Mesendoderm (in vitro differentiated cells): ENCODE measurements at places on chromosomes 5 and 9.

DNA sequence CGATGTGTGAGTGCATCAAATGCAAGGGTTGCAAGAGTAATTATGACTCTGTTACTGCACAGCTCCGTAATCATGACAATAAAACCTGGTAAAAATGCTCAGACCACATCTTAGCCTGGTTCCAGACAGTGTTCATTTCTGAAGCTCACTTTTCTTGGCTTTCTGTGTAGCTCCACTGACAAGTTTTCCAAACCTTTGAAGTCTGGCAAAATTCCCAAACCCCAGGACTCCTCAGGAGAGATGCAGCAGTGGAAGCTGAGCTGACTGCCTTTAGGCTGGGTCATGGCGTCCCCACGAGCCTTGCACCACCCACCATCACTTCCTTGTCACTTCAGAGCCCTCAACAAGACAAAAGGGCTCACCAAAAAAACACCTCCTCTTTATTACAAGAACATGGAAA lies 131.6 kb upstream of the TAS2R1 start:
- H3K27ac ChIP-seq: no peak overlapping the region
- DNase-seq: no peak
- no peaks in the 10 kb centered on the region for H3K27me3 ChIP-seq
- H3K4me1 ChIP-seq: no peaks in the 10 kb centered on the region
- no peaks in the 10 kb centered on the region for H3K36me3 ChIP-seq
- no peak overlapping the region for H3K4me3 ChIP-seq

GRCh38 chr9:24832307-24832706 lies 286.6 kb upstream of the IZUMO3 start:
- H3K4me3 ChIP-seq: no peak overlapping the region
- H3K36me3 ChIP-seq: no peaks in the 10 kb centered on the region
- peak; percentile 33 for DNase-seq
- no peak overlapping the region for H3K27ac ChIP-seq

- no peak overlapping the region for H3K4me3 ChIP-seq
- DNase-seq: no peak
- H3K4me1 ChIP-seq: peaks cover 40% of the 10 kb centered on the region
- H3K27me3 ChIP-seq: no peaks in the 10 kb centered on the region
- H3K27ac ChIP-seq: no peak overlapping the region
- peaks cover 2% of the 10 kb centered on the region for H3K36me3 ChIP-seq
These were observed 4.5 kb downstream of the SPARC start for GRCh38 chr5:151682240-151682639.

DNA sequence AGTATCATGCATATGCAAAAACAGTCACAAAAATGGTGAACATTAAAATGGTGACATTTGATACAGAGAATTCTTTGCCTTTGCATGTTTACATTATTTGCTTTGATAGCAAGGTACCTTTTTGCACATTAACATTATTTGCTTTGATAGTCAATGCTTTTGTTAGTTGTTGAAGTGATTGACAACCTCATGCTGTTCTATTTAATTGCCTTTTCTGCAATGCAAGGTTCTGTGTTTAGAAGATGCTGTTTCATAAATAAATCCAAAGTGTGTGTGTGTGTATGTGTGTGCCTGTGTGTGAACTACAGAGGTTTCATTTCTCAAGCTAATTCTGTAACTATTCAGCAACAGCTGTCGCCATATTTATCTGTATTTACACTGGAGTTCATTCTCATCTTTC lies 668.7 kb downstream of the NR2F1-AS1 start:
- DNase-seq: no peak
- H3K4me1 ChIP-seq: no peaks in the 10 kb centered on the region
- H3K36me3 ChIP-seq: no peaks in the 10 kb centered on the region
- no peaks in the 10 kb centered on the region for H3K27me3 ChIP-seq
- H3K4me3 ChIP-seq: no peak overlapping the region

- H3K27ac ChIP-seq: no peak overlapping the region
- DNase-seq: peak; percentile 35
- no peaks in the 10 kb centered on the region for H3K4me1 ChIP-seq
- H3K36me3 ChIP-seq: no peaks in the 10 kb centered on the region
- H3K4me3 ChIP-seq: no peak overlapping the region
These were observed 75.7 kb downstream of the TMC1 start for GRCh38 chr9:72597181-72597517.

DNA sequence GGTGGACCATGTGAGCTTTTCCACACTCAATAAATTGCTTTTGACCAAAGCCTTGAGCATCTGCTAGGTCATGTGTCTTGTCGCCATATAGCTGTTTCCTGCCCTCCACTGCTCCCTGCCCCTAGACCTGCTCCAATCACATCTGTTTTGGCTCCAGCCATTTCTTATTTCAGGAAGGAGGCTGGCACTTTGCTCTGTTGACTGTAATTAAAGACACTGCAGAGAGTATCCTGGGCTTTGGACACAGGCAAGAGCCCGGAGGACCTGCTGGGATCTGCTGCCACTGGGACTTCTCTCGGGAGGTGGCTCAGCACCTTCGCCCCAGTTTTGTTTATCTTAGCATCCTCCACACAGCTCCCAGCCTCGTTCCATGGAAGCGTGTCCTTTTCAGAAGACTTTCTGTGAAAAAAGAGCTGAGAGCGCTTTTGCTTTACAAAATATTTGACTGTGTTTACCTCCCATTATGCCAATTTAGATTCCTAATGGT lies 153.2 kb downstream of the MED10 start:
- H3K27ac ChIP-seq: no peak overlapping the region
- H3K36me3 ChIP-seq: no peaks in the 10 kb centered on the region
- no peaks in the 10 kb centered on the region for H3K27me3 ChIP-seq
- H3K4me3 ChIP-seq: no peak overlapping the region
- no peak for DNase-seq

GRCh38 chr9:135907006-135907430 lies 328 bp downstream of the CAMSAP1 start:
- peak; percentile 51 for DNase-seq
- H3K27ac ChIP-seq: peak overlapping the region; percentile 74
- H3K4me1 ChIP-seq: no peaks in the 10 kb centered on the region
- H3K27me3 ChIP-seq: no peaks in the 10 kb centered on the region
- H3K36me3 ChIP-seq: peaks cover 2% of the 10 kb centered on the region
- peak overlapping the region; percentile 72 for H3K4me3 ChIP-seq

DNA sequence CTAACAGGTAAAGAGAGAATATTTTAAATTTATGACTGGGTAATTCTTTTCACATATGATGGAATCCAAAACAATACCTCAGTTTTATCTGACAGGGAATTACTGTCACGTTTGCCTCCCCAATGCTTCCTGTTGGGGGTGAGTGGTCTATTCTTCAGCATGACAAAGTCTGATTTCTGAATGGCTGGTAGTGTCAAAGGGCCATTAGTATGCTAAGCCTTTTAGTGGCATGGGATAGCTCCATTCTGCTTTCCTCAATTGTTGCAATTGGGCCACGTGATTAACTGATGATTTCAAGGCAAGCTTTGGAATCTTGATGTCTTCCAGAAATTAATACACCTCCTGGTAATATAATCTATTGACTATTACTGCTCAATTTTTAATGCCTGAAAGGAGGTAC lies 14.7 kb upstream of the NDUFS4 start:
- no peak overlapping the region for H3K4me3 ChIP-seq
- H3K27me3 ChIP-seq: no peaks in the 10 kb centered on the region
- peak; percentile 59 for DNase-seq
- H3K27ac ChIP-seq: no peak overlapping the region
- no peaks in the 10 kb centered on the region for H3K4me1 ChIP-seq

GRCh38 chr5:145660897-145661640 lies 174.1 kb downstream of the PRELID2 start:
- DNase-seq: no peak
- no peaks in the 10 kb centered on the region for H3K27me3 ChIP-seq
- no peak overlapping the region for H3K27ac ChIP-seq
- no peak overlapping the region for H3K4me3 ChIP-seq
- H3K4me1 ChIP-seq: no peaks in the 10 kb centered on the region

DNA sequence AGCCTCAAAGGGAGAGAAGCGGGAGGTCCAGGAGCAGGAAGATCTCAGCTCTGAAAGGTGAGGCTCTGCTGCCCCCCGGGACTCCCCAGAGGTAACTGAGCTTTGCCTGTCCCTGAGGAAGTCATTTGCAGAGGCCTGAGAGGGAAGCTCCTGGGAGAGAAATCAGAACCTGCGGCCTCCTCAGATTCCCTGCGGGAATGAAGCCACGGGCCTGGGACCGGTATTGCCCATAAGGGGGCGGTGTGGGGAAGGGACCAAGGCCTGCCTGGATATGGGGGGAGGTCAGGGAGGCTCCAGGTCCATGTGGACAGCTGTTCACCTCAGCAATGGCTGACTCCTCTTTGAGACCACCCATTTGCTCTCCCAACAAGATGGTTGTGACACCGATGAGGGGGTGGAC lies 1.3 kb downstream of the SPATA31E1 start:
- no peak overlapping the region for H3K4me3 ChIP-seq
- H3K27ac ChIP-seq: no peak overlapping the region
- no peaks in the 10 kb centered on the region for H3K4me1 ChIP-seq
- DNase-seq: peak; percentile 60
- H3K27me3 ChIP-seq: no peaks in the 10 kb centered on the region

- H3K4me1 ChIP-seq: no peaks in the 10 kb centered on the region
- no peak for DNase-seq
- H3K36me3 ChIP-seq: no peaks in the 10 kb centered on the region
- H3K27ac ChIP-seq: no peak overlapping the region
- no peak overlapping the region for H3K4me3 ChIP-seq
These were observed 223.5 kb upstream of the DAB2 start for GRCh38 chr5:39648085-39648847.

- no peak overlapping the region for H3K27ac ChIP-seq
- H3K4me3 ChIP-seq: no peak overlapping the region
- no peaks in the 10 kb centered on the region for H3K36me3 ChIP-seq
- no peaks in the 10 kb centered on the region for H3K4me1 ChIP-seq
- peak; percentile 13 for DNase-seq
- no peaks in the 10 kb centered on the region for H3K27me3 ChIP-seq
These were observed 49.6 kb downstream of the BARX1 start for GRCh38 chr9:93905473-93906133.

GRCh38 chr5:31194468-31194813 lies 955 bp downstream of the CDH6 start:
- DNase-seq: no peak
- H3K27me3 ChIP-seq: peaks cover 13% of the 10 kb centered on the region
- H3K4me1 ChIP-seq: peaks cover 3% of the 10 kb centered on the region
- H3K27ac ChIP-seq: no peak overlapping the region
- H3K4me3 ChIP-seq: peak overlapping the region; percentile 9

DNA sequence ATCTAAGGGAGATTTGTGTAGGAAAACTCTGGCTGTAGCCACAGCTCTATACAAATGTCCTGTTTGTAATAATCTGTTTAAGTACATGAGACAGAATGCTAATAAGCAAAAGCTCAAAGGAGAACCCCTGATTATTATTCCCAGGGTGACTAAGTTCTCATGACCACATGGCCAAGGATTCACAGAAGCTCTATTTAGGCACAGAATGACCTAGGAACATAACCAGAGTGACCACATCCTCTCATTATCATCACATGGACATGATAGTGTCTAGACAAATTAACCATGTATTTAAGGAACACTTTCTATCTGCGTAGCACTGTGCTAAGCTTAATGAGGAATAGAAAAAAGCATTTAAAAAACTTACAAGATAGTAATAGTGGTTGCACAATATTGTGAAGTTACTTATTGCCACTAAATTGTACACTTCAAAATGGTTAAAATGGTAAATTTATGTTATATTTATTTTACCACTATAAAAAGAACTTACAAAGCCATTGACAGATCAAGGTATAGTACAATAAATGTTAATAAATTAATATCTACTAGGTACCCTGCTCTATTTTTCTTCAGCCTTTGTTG lies 56.3 kb downstream of the STX17 start:
- no peak overlapping the region for H3K27ac ChIP-seq
- H3K4me3 ChIP-seq: no peak overlapping the region
- H3K36me3 ChIP-seq: no peaks in the 10 kb centered on the region
- peaks cover 5% of the 10 kb centered on the region for H3K4me1 ChIP-seq
- H3K27me3 ChIP-seq: no peaks in the 10 kb centered on the region
- DNase-seq: no peak

DNA sequence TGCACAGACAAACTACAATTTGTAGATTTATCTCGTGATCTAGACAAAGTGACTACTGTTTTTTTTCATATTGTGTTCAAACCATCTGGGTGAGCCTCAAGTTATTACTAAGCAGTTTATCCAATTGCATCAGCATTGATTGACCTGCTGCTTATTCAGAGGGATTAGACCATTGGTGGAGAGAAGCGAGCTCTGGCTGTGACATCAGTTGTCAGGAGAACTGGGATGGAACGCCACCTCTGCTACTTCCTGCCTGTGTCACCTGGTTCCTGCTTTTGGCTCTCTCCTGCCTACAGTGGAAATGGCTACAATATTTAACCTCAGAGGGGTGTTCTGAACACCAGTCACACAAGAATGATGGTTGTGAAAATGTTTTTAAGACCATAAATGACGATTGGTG lies 12.1 kb downstream of the NR4A3 start:
- H3K27ac ChIP-seq: no peak overlapping the region
- no peaks in the 10 kb centered on the region for H3K36me3 ChIP-seq
- H3K4me3 ChIP-seq: no peak overlapping the region
- peak; percentile 46 for DNase-seq
- H3K27me3 ChIP-seq: peaks cover 16% of the 10 kb centered on the region
- peaks cover 7% of the 10 kb centered on the region for H3K4me1 ChIP-seq

DNA sequence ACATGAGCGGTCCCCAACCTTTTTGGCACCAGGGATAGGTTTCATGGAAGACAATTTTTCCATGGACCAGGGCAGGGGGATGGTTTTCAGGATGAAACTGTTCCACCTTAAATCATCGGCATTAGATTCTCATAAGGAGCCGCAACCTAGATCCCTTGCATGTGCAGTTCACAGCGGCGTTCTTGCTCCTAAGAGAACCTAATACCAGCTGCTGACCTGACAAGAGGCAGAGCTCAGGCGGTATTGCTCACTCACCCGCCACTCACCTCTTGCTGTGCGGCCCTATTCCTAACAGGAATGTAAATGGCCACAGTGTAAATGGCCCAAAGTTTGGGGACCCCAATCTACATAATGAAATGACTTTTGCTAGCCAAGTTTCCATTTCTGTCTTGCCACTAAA lies 3.1 kb upstream of the PLIN2 start:
- no peaks in the 10 kb centered on the region for H3K27me3 ChIP-seq
- no peak overlapping the region for H3K27ac ChIP-seq
- peaks cover 3% of the 10 kb centered on the region for H3K4me1 ChIP-seq
- no peaks in the 10 kb centered on the region for H3K36me3 ChIP-seq

GRCh38 chr9:120911295-120911837 lies 15.2 kb downstream of the TRAF1 start:
- H3K4me1 ChIP-seq: no peaks in the 10 kb centered on the region
- no peak for DNase-seq

- H3K4me3 ChIP-seq: no peak overlapping the region
- peaks cover 5% of the 10 kb centered on the region for H3K4me1 ChIP-seq
- H3K27me3 ChIP-seq: no peaks in the 10 kb centered on the region
These were observed 182.2 kb downstream of the PDE4D start for GRCh38 chr5:59711310-59711709.

- DNase-seq: peak; percentile 56
- H3K4me1 ChIP-seq: no peaks in the 10 kb centered on the region
- no peak overlapping the region for H3K27ac ChIP-seq
- H3K4me3 ChIP-seq: no peak overlapping the region
These were observed 11.9 kb upstream of the CACNA1B start for GRCh38 chr9:137865581-137866145.
